ENCODE measurements at places on chromosomes 5 and 9. TPM values are rescaled to one million over a fixed set of nuclear protein-coding genes. Genes with fewer than 3 reads are reported as not detected.

Gene MOB3B
- total RNA-seq: 0.03 TPM

Gene TTC16
- not detected for total RNA-seq

GRCh38 chr5:112697833-112698232 is 39.9 kb upstream of the APC start:
- H3K27me3 ChIP-seq: no peaks in the 10 kb centered on the region
- no peak overlapping the region for H3K4me3 ChIP-seq
- H3K4me1 ChIP-seq: no peaks in the 10 kb centered on the region
- H3K36me3 ChIP-seq: no peaks in the 10 kb centered on the region
- H3K27ac ChIP-seq: no peak overlapping the region

GRCh38 chr5:87588316-87588715 is 175.6 kb upstream of the CCNH start:
- H3K27ac ChIP-seq: no peak overlapping the region
- H3K36me3 ChIP-seq: no peaks in the 10 kb centered on the region
- DNase-seq: no peak
- H3K4me3 ChIP-seq: no peak overlapping the region
- H3K27me3 ChIP-seq: no peaks in the 10 kb centered on the region
- H3K4me1 ChIP-seq: no peaks in the 10 kb centered on the region

GRCh38 chr9:106868565-106868964 is 5.6 kb downstream of the ZNF462 start:
- H3K4me1 ChIP-seq: no peaks in the 10 kb centered on the region
- no peaks in the 10 kb centered on the region for H3K27me3 ChIP-seq
- no peak overlapping the region for H3K27ac ChIP-seq
- DNase-seq: no peak
- H3K36me3 ChIP-seq: no peaks in the 10 kb centered on the region
